Osteocyte (in vitro differentiated cells): ENCODE measurements at places on chromosomes 6 and 20. TPM values are rescaled to one million over a fixed set of nuclear protein-coding genes. Genes with fewer than 3 reads are reported as not detected.

Gene PPARD
- 33.1 and 33.8 TPM in 2 replicates for total RNA-seq

Gene RIMS1
- total RNA-seq = 23.5 and 24.7 TPM in 2 replicates

Gene ADGRF5
- total RNA-seq = not detected in 2 replicates

Gene FOXS1
- total RNA-seq = 11.8 and 13.6 TPM in 2 replicates

Gene JAG1
- total RNA-seq = 246 and 254 TPM in 2 replicates

Gene C6orf58
- 0.73 TPM in 1 of 2 replicates, not detected in the other for total RNA-seq

Gene HTR1B
- 11.4 and 13.3 TPM in 2 replicates for total RNA-seq

Gene AIF1
- not detected in 2 replicates for total RNA-seq

Gene COL9A3
- total RNA-seq = 1.7 and 1.8 TPM in 2 replicates

Gene CFB
- 4.2 and 6.9 TPM in 2 replicates for total RNA-seq

Gene LST1
- total RNA-seq = not detected in 2 replicates

Gene EYS
- total RNA-seq = not detected in 2 replicates

Gene PNLDC1
- not detected in 2 replicates for total RNA-seq

Gene SLPI
- not detected in 2 replicates for total RNA-seq

Gene C20orf96
- 17.6 and 19.9 TPM in 2 replicates for total RNA-seq

Gene HSPA1A
- 19.7 and 24.8 TPM in 2 replicates for total RNA-seq

Gene ZKSCAN8
- total RNA-seq = 34.7 and 36.3 TPM in 2 replicates

Gene CD93
- total RNA-seq = 0.13 and 0.21 TPM in 2 replicates

Gene AK9
- 4.5 and 5.3 TPM in 2 replicates for total RNA-seq

Gene RNF39
- total RNA-seq = not detected in 2 replicates

Gene FKBP1A
- 180 and 187 TPM in 2 replicates for total RNA-seq

Gene LY6G6F
- not detected in 2 replicates for total RNA-seq

Gene SLC17A1
- not detected in 2 replicates for total RNA-seq

Gene PREP
- 35.7 and 36.9 TPM in 2 replicates for total RNA-seq

Gene IRF4
- total RNA-seq = not detected in 2 replicates

Gene C20orf141
- total RNA-seq = not detected in 2 replicates

Gene C2
- total RNA-seq = 2.3 and 2.4 TPM in 2 replicates

Gene CDC5L
- total RNA-seq = 22.5 and 23.1 TPM in 2 replicates

Gene SLC44A4
- not detected in 2 replicates for total RNA-seq

Gene RSPO3
- total RNA-seq = 4.0 and 4.5 TPM in 2 replicates

Gene HRH3
- total RNA-seq = not detected in 2 replicates

Gene HAO1
- total RNA-seq = not detected in 2 replicates

Gene PXDC1
- 129 and 131 TPM in 2 replicates for total RNA-seq

Gene OPRL1
- total RNA-seq = 1.6 and 2.1 TPM in 2 replicates

Gene RBBP9
- 12.7 and 14.3 TPM in 2 replicates for total RNA-seq
